ENCODE measurements at places on chromosomes 16 and 17.

DNA sequence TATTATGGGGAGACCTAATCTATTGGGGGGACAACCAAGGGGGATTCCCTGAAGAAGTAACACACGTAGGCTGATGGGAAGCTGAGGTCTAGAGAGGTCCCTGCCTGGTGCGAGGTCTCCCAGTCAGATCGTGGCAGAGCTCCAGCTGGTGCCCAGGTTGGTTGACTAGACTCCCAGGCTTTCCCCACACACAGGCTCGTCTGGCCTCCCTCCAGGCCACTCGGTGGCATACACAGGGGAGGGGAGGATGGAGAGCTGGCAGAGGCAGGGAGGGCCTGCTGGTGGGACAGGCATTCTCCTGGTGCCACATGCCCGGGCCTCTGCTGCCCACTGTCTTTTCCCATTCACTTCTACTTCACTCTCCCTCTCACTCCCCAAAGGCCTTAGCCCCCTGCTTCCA, 8.5 kb upstream of the SOCS3 start:
- no peak for DNase-seq

GRCh38 chr17:50688245-50688644, 19.5 kb downstream of the ANKRD40 start:
- no peak for DNase-seq

DNA sequence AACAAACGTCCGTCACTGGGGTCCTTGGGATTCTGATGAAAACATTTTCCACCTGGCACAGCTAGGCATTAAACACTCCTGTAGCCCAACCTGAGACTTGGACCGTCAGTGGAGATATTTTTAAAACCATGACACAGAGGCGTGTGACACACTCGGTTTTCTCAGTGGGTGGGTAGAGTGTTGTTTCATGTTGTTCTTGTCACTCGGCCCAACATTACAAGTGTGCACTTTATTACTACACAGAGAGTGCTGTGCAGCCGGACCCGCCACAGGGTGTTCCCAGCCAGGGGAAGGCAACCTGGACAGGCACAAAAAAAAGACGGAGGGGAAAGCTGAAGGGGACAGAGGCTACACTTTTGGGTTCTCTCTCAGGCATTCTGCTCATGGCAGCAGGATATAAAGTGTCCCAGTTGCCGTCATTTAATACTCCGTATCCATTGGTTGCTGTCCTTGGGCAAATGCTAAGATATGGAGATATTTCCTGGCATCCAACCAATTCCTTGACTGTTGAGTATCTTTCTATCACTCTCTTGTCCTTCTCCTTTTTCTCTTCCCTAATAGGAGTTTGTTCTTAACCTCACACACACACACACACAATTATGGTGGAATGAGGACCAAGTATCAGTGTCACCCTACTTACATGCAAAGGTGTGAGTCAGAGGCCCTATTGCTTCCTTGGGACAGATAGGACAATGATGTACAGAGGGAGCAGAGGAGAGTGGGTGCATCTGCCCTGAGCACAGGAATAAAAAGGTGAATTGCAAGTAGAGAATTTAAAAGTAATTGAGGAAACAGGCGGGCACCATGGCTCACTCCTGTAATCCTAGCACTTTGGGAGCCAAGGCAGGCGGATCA, 154.1 kb upstream of the SOX9 start:
- no peak for DNase-seq

DNA sequence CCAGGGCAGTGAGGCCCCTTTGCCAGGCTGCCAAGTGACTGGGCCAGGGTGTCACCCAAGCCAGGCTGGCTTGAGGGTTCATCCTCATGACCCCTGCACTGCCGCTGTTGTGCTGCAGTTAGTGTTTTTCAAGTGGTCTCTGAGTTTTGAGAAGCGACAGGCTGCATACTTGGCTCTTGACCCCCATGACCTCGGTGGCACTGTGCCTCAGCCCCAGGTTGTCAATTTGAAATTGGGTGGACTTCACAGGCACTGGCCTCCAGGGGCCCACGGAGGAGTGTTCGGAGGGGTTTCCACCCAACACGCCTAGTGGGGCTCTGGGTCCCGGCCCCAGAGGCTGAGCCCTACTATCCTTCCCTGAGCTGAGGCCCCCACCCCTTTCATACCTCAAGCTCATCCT, 42.7 kb downstream of the DHRS7B start:
- no peak for DNase-seq

- no peak for DNase-seq
Measured at GRCh38 chr16:30745082-30745481, 3.1 kb upstream of the PHKG2 start.

- no peak for DNase-seq
Measured at GRCh38 chr17:75457047-75457654, 716 bp downstream of the TMEM94 start.

- no peak for DNase-seq
Measured at GRCh38 chr16:59394526-59394925, 660.4 kb upstream of the GOT2 start.

- DNase-seq = no peak
Measured at GRCh38 chr16:30026449-30026848, 3.5 kb downstream of the C16orf92 start.

DNA sequence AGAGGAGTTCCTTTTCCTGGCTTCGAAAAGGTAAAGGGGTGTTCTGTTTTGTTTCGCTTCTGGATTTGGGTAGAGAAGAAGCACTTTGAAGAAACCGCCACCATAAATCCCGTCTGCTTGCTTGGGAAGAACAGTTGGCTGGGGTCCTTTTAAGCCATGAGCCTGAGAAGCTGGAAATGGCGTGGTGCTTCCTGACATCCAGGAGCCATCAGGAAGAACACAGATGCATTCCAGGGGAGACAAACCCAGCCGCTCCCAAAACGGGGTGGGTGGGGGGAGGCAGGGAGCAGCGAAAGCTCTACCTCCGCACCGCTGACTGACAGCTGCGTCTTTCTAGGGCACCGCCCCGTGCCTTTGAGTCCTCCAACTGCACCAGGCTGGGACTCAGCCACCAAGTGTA, 91.6 kb downstream of the ZDHHC7 start:
- DNase-seq = no peak

- DNase-seq = no peak
Measured at GRCh38 chr16:81366316-81366932, 51.7 kb downstream of the GAN start.

DNA sequence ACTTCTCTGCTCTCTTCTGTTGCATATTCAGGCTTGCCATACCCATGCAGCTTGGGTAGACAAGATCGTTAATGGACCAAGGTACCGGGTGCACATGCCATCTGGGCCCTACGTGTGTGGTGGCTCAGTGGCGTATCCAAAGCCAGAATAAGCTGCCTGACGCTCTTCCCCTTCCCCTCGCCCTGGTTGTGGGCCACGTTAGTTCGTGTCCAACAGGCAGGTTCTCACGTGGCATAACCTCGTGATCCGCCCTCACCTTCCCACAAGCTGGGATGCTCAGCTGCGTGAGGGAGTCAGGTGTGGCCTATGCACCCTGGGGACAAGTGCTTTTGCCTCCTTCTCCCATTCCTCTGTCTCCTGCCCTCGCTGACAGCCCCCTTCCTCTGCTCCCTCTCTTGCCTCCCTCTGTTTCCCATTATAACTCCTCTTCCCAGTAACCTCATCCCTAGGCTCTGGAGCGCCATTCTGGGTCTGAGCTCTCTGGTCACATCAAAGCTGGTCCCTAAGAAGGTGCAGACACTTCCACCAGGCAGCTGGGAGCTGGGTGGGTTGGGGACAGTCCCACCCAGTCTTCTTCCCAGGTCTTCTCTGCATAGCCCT, 77.6 kb downstream of the PLD6 start:
- no peak for DNase-seq

DNA sequence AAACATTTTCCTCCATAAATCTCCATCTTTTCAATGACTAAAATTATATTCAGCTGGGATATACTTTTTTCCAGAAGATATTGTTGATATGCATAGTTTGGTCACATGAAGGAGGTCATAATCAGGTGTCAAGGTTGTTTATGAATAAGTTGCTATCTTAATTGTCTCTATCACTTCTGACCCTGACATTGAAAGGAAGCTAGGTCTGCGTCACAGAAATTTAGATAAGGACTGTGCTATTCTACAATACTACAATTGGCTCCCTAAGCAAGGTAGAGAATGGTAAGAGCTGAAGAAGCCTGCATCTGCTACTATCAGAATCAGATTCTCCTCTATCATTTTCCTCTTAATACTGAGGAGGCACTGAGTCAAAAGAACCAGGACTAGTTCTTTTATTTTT, 67.5 kb downstream of the CACNG1 start:
- no peak for DNase-seq

GRCh38 chr16:30912794-30913412, 10.5 kb upstream of the FBXL19 start:
- DNase-seq = no peak

DNA sequence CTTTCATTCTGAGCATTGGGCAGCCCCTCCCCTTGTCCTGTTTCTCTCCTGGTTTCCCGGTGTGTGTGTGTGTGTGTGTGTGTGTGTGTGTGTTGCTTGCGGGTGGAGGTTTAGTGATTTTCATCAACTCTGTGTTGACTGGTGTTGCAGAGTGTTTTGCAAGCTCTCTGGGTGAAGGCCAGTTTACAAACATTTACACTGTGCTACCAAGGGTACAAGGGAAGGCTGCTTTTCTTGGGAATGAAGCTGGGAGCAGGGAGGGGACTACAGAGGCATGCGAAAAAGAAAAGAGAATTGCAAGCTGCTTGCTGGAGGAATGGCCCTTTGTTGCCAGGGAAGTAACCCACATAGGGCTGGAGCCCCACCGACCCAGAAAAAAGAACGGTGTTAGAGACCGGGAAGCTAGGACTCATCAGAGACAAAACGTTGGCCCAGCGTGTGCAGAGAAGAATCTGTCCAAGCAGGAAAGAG, 29.6 kb downstream of the HS3ST3B1 start:
- DNase-seq = no peak

- DNase-seq = no peak
Measured at GRCh38 chr17:32631341-32632096, 144.7 kb downstream of the CDK5R1 start.

- DNase-seq = no peak
Measured at GRCh38 chr16:53839150-53839549, 135.2 kb downstream of the FTO start.

GRCh38 chr16:81649561-81650184, 129.4 kb upstream of the PLCG2 start:
- no peak for DNase-seq

- no peak for DNase-seq
Measured at GRCh38 chr17:71327376-71328059, 793.3 kb upstream of the SOX9 start.

DNA sequence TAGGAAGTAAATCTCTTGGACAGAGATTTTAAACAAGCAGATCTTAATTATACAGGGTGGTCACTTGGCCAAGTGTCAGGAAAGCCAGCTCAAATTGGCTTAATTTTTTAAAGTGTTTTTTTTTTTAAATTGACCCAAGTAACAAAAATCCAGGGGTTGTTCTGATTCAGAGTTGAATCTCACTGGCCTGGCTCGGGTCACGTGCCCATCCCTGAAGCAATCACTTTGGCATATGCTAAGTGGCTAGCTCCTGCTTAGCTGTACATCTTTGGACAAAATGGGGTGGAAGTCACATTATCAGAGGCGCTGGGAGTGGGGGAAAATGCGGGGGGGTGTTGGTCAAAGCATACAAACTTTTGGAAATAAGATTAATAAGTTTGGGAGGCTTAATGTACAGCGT, 23.6 kb downstream of the CLEC19A start:
- DNase-seq = no peak

DNA sequence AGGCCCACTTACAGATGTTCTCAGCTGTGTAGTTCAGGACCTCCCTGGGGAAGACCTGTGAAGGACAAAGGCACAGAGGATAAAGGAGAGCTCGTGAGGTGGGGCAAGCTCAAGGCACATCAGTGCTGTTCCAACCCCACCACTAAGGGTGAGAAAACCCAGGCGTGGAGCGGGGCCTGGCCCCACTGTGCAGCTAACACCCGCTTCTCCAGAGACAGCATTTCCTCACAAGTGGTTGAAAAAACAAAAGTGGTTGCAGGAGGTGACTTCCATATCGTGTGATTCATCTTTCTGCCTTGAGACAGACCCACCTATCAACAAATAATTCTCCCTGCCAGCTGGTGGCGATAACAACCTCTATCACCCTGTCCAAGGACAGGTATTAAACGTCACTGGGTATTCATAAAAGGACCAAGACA, 30.0 kb downstream of the SNN start:
- DNase-seq = no peak

GRCh38 chr16:10851512-10851911, 25.5 kb upstream of the CIITA start:
- no peak for DNase-seq

DNA sequence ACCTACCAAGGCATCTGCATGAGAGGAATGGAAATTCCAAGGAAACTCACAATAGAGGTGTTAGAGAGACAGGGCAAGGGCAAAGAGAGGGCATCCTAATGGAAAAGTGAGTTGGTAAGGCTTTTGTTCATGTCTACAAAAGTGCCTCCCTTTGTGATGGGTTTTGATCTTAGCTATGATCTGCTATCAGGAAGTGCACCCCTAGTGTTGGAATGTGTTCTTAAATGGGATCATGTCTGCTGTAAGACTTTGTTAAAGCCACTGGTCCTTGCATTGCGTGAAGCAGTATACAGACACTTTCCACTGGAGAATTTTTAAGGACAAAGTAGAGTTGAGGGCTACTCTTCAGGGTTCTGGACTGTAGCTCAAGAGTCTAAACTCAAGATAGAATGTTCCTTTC, 92.0 kb downstream of the MAP2K6 start:
- no peak for DNase-seq

- DNase-seq = no peak
Measured at GRCh38 chr17:56887552-56888467, 26.0 kb downstream of the TRIM25 start.

DNA sequence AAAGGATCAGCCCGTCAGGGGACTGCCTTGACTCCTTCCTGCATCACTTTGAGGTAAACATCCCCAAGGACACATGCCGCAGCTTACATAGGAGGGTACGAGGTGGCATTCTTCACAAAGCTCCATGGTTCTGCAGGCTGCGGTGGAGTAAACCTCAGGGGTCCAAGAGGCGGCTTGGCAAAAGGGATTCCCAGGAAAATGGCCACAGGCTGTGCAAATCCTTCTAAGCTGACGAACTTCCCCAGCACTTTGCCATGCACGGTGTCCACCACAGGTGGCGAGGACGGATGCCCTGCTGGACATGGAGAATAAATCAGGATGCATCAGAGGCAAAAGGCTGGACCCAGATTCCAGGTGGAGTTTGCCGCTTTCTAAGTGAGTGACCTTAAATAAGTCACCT, 4.2 kb downstream of the CES1 start:
- DNase-seq = no peak
